EH (cell line): ENCODE measurements at places on chromosomes 3 and 15.

- peak; percentile 98 for DNase-seq
Measured at GRCh38 chr15:36831125-36831903, 251.9 kb downstream of the CDIN1 start.

- DNase-seq = peak; percentile 23
Measured at GRCh38 chr3:114364806-114365654, 71.2 kb downstream of the TIGIT start.

DNA sequence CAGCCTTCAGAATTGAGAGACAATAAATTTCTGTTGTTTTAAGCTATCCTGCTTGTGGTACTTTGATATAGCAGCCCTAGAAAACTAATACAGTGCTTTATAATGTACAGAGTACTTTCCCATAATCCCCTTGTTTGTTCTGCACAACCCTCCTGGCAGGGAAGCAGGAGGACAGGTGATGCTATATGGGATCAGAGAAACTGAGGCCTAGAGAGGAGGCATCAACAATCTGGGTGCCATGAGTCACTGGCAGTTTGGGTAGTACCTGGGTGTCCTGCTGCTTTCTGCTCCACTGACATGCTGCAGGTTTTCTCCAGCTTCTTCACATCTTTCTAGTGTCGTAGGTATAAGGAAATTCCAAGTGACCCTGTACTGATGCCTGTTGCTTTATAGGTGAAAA is 55.0 kb downstream of the CTDSPL start:
- no peak for DNase-seq

- DNase-seq = no peak
Measured at GRCh38 chr3:56884387-56884786, 82.6 kb upstream of the ARHGEF3 start.

- DNase-seq = no peak
Measured at GRCh38 chr3:111971533-111972130, 7.2 kb upstream of the ABHD10 start.

- no peak for DNase-seq
Measured at GRCh38 chr3:14829811-14830210, 11.0 kb downstream of the FGD5 start.

GRCh38 chr15:82064824-82065223 is 19.0 kb upstream of the MEX3B start:
- DNase-seq = peak; percentile 48

DNA sequence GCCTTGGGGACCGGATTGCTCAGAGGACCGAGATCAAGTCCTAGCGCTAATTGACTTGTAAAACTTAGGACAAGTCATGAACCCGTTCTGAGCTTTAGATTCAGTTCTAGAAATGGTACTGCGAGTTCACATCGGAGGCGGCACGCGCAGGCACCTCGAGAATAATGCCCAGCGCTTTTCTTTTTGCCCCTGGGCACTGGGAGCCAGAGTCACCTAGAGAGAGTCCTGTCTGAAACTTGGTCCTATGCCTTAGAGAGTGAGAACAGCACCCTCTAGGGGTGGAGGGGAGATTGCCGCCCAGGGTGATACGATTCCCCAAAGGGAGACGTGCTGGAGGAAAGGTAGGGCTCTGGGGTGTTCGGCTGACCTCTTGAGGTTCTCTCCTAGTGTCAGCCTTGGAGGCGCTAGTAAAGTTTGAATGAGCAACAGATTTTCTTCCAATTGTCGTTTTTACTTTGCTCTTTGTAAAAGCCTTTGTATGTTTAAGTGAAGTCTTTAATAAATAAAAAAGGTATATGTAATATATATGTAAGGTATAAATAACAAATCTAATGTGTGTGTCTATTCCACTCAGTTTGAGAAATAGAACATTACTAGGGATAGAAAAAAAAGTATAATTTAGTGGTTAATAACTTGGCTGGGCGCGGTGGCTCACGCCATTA is 826 bp downstream of the EEF1AKMT4 start:
- DNase-seq = peak; percentile 88

GRCh38 chr3:193593668-193594030 is 641 bp downstream of the OPA1 start:
- DNase-seq = peak; percentile 48

DNA sequence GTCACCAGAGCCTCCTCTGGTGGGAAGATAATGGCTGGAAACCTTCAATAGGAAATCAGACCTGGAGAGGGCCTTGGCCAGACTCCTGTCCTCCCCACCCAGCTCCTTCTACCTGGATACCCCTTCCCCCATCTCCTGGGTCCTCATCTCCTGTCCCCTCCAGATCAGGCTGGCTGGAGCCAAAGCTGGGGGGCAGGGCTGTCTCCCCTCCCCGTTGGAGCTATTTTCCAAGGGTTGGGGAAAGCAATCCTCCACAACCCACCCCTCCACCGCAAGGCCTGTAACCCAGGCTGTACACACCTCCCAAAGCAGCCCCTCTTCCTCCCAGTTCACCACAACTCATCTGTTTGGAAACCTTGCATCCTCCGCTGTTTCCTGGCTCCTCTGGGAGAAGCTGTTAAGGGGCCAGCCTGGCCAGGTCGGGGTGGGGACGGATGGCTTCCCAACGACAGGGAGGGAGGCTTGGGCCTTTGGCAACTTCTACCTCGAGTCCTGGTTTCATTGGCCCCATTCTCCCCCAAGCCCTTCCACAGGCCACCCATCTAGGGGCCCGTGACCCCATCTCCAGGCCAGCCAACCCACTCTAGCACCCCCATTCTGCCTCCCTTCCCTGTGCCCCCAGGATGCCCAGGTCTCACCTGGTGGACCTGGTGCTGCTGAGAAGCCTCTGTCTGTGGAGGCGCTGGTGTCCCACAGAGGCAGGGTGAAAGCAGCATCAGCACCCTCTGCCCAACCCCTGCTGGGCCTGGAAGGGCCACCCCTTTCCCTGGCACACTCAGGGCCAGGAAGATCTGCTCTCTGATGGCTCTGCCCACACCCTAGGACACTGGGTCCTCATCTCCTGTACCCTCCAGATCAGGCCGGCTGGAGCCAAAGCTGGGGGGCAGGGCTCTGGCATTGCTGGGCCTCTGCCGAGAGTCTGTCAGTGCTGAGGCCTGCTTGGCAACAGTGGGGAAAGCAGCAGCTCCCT is 22.1 kb upstream of the GOLGA6C start:
- DNase-seq = no peak

- DNase-seq = no peak
Measured at GRCh38 chr3:57354768-57355167, 62.3 kb upstream of the ASB14 start.

DNA sequence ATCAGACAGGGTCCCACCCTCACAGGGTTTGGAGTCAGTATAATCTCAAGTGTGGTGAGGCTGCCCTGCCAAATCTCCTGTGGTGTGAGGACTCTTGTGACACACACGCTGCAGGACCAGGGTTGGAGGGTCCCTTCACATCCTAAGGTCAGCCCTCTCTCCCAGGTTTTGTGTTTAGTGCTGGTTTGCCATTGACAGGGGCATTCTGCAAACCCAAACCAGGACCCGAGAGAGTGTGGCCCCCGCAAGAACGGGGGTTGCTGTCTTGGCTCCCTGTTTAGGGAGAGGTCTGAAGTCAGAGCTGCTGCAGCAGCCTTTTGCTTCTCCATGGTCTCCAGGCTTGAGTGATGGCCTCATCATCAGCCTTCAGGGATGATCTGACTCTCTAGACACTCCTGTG is 14.7 kb downstream of the FAM107A start:
- DNase-seq = no peak

DNA sequence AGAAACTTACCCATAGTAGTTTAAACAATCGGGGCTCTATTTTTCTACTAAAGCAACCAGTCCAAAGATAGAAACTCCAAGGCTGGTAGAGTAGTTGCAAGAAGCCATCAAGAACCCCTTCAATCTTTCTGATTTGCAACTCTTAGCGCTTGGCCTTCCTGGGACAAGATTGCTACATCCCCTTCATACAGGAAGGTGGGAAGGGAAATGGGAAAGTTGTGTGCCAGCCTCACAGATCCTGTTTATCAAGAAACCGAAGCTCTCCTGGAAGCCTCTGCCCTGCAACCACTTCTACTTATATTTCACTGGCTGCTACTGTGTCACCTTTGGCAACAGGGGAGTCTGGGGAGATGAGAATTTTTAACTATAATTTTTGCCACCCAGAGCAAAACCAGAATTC is 46.2 kb downstream of the OSBPL10 start:
- DNase-seq = no peak

- DNase-seq = no peak
Measured at GRCh38 chr3:29410220-29410619, 129.3 kb downstream of the RBMS3 start.

- no peak for DNase-seq
Measured at GRCh38 chr15:26242565-26243071, 379.5 kb upstream of the ATP10A start.

- DNase-seq = peak; percentile 58
Measured at GRCh38 chr3:106323586-106323985, 454.8 kb upstream of the CBLB start.

DNA sequence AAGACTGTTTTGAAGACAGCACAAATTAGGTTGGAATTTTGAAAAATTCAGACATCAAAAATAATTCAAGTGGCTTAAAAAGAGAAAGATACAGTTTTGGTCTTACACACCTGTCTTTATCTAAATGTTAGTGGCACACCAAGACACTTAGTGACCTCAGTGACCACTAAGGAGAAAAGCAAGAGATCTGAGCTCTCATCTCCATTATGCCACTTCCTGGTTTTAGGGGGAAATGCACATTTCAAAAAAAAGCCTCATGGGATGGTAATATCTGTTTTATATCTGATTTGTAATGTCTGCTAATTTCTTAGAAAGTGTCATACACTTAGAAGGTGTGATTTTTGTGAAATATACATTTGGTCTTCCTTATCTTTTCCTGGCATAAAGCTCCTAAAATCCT is 16.4 kb downstream of the IL12A start:
- no peak for DNase-seq

GRCh38 chr3:61727435-61727834 is 166.1 kb downstream of the PTPRG start:
- no peak for DNase-seq

DNA sequence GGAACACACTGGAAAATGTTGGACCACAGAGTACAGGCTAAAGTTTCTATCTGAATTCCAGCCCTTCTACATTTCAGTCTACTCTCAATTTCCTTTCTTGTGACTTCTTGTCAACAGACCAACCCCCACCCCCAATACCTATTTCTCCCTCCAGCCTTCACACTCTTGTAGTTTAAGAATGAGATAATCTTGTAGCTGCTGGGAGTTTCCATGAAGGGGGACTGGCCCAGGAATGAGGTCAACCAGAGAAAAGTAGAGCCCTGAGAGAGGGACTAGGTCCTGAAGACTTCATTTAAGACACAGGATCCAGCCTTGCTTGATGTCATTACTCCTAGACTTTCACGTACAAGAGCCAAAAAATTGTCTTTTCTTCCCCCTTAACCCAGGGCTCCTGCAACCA is 29.5 kb upstream of the FAM107A start:
- no peak for DNase-seq

- peak; percentile 47 for DNase-seq
Measured at GRCh38 chr3:12990306-12990705, 82.9 kb downstream of the IQSEC1 start.

DNA sequence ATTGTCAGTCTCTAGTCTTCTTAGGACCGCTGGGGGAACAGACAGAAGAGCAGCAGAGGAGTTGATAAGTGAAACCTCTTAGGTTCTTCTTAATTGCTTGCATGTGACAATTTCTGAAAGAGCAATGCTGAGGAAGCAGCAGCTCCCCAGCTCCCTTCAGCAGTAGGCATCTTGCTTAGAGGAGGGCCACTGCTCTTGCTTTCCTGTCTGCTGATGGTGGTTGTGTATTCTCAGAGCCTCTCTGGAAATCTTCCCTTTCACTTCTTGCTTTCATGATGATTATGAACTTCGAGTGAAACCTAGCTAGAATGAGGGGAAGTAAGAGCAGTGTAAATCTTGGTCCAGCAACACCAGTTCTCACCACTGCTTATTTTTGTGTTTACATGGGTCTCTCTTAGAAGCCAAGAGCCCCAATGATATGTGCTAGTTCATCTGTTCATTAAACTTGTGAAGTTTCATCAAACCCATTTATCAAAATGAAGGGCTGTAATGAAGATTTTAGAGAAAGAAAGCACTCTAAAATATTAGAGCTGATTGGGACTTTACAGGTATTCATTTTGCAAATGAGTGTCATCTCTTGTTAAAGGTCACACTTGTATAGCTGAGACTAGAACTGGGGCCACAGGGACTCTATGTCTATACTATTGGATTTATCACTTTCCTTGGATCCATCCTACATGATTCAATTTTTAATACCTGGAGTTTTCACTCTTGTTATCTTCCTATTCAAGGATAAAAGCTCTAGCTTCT is 246.7 kb downstream of the LPP start:
- DNase-seq = no peak

- DNase-seq = no peak
Measured at GRCh38 chr3:58798312-58798711, 131.7 kb upstream of the FAM3D start.

DNA sequence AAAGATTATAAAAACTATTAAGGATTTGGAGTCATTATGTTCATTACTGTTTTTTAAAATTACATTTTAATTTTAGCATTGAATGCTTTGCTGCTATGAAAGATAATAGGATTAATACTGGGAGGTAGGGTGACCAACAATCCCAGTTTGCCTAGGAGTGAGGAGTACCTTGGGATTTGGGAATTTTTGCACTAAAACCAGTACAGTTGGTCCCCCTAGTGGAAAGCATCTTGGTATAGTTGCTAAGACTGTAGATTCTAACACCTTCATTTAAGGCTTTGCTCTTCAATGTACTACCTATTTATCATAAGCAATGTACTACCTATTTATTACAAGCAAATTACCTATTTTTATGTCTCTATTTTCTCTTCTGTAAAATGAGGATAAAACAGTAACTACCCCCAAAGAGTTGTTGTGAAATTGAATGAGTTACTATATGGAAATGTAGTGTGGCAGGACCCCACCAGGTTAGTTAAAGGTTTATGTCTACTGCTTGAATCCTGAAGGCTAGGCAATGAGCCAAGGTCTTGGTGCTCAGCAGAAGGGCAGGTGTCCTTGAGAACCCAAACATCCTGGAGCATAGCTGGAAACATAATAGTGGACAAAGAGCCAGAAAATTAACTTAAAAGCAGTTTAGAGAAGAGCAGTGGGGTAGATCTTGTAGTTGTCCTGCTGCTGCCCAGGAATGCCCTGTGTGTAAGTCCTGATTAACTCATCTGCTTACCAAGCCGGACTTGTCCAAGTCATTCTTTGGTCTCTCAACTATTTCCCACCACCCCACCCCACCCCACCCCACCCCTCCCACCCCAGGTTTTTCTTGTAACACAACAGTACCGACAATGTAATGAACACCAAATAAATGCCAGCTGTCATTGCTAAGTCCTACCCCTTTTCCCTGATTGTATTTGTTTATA is 49.2 kb upstream of the NMD3 start:
- DNase-seq = peak; percentile 9

DNA sequence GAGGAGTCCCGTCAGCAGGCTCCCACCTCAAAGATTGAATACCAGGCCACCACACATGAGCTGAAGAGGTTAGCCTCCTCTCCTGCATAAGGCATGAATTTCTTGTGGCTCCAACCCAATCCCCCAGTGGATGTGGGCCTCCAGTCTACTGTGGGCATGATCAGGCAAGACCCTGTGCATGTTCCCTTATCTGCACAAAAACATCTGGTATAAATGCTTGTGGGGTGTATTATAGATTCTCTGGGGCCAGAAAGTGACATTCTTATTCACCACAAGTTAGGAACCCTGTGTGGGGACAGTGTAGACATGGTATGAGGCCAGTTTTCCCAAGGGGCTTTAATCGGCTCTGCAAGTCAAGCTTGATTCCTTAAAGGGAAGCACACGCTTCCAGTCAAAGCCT is 18.2 kb upstream of the UBP1 start:
- no peak for DNase-seq

GRCh38 chr15:86919581-86919980 is 839.9 kb downstream of the AGBL1 start:
- DNase-seq = no peak
